ENCODE measurements at places on chromosomes 7 and 10. TPM values are rescaled to one million over a fixed set of nuclear protein-coding genes. Genes with fewer than 3 reads are reported as not detected.
A peak's percentile ranks its signal among the peaks of the same experiment; 100 is the strongest.

DNA sequence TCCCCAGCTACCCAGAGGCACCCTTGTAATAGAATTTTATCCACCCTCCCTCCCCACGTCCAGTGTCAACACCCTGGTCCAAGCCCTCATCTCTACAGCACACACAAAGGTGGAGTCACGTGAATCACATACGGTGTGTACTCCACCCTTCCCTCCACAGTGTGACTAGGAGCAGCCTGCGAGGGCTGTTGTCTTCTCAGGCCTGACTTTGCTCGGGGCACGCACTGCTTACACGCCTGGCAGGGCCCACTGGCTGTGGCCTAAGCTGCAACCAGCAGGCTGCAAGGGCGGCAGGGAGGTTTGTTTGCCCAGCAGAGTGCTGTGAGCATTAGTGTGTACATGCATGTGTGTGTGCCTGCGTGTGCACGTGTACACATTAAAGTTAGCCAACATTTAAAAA is 93.7 kb downstream of the COBL start:
- DNase-seq: no peak

GRCh38 chr7:1187127-1187526 is 27.1 kb upstream of the ZFAND2A start:
- DNase-seq: no peak

GRCh38 chr7:116258734-116259133 is 48.4 kb downstream of the TES start:
- DNase-seq: no peak

- DNase-seq: no peak
These were observed 812 bp upstream of the IDE start for GRCh38 chr10:92574548-92575261.

GRCh38 chr7:82049891-82050533 is 280.2 kb upstream of the HGF start:
- no peak for DNase-seq

GRCh38 chr10:115969591-115969990 is 303.4 kb downstream of the GFRA1 start:
- DNase-seq: no peak

DNA sequence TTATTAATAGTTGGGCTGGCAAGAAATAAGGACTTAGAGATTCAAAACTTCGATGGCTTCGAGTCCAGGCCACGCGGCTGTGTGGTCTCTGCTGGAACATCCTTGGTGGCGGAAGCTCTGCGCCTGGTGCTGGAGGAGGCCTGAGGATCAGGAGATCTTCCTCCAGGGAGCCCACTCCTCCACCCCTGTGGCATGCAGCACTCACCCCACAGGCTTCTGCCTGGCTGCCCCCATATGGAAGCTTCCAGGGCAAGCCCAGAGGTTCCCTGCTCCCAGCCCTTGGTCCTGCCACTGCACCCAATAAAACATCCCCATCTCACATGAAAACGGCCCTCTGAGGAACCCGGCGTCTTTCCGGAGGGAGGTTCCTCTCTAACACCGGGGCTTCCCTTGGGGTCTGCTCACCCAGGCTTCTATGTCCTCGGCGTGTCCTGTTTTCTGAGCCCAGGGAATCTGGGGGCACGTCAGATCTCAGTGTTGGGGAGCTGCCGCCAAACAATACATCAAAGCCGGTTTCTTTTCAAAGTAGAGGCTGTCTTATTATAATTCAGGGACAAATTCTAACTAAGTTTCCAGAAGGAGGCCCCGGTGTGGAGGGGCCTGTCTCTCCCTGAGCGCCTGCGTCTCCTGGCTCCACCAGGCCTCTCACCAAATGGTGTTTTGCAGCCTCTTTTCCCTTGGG is 32.4 kb downstream of the CALML3 start:
- no peak for DNase-seq

DNA sequence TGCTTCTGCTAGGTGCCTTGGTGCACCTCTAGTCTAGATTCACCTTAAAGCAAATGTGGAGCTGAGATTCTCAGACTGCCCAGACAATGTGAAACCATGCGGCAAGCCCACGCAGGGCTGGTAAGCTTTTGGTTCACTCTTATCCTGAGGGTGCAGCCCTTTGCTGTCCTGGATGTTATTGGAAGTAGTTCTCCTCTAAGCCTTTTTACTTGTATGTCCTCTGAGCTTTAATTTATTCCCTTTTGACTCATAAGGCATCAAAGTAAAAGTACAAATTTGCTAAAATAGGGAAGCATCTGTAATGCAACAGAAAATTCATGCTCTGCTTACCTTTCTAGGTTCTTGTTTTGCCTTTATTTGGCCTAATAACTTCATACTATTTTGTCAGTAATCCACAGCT is 186.8 kb downstream of the MACC1 start:
- no peak for DNase-seq

DNA sequence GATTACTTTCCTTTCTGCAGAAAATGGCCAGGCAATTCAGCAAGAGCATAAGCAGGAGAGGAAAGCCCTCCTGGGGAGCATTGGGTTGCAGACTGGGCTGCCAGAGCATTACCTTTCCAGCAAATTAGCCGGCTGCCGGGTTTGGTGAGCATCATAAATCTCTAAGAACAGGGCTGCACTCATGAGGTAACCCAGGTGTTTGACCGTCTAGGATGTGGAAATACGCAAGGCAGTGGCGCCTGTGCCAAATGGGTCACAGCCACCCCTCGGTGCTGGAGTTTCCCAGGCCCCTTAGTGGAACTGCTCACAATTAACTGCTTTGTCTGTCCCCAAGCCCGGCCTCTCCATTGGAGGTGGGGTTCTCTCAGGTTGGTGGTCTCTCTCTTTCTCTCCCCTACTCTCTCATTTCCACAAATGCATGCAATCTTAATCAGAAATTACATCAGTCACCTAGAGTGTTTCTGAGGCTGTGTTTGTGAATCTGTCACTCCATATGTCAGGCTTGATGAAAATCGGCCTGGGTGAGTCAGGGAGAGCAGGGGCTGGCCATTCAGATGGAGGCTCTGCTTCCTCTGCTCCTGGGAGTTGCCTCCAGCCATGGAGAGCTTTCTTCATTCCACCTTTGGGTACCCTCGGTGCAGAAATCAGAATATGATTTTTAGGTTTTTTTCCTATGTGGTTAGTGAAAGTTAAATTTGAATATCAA is 26.7 kb downstream of the PTN start:
- no peak for DNase-seq

DNA sequence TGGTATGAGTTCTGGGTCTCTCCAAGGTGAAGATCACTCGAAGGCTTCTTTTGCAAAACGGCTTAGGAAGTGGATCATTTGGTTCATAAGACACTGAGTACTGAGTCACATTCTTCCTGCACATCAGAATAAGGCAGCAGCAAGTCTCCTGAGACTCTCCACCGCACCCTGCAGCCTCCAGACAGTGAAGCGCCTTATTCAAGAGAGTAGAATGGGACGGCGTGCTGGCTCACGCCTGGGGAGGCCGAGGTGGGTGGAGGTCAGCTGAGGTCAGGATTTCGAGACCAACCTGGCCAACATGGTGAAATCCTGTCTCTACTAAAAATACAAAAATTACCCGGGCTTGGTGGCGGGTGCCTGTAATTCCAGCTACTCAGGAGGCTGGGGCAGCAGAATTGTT is 70.3 kb downstream of the C10orf143 start:
- peak; percentile 43 for DNase-seq

DNA sequence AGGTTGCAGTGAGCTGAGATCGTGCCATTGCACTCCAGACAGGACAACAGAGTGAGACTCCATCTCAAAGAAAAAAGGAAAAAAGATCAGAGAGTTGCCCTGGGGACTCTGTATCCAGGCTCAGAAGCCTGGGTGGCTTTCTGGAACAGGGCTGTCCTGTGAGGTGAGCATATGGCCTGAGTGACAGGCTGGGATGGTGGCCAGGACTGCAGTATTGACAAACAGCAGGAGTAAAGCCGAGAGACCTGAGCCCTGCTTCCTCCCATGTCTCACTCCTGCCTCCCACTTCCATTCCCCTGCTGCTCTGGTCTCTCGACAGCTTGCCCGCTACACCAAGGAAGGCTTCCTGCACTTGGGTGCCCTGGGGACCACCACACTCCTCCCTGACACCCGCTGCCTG is 578.5 kb downstream of the GALNT17 start:
- DNase-seq: no peak

DNA sequence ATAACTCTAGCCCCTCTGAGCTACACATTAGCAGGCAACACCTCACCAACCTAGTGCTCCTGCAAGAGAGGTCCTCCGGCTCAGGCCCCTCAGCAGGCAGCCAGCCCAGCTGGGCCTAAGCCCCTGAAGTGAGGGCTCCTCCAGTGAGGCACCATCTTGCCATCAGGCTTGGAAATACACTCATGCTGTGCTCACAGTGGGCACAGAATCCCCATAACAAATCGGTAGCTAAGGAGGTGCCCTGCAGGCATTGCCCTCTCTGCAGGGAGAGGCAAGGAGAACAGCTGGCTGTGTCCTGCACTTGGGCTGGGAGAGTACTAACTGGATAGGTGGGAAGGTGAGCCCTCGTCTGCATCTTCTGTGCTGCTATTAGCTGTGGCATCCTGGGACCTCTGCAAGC is 3.7 kb upstream of the C10orf71 start:
- DNase-seq: no peak

GRCh38 chr10:97830064-97830463 is 19.6 kb upstream of the GOLGA7B start:
- DNase-seq: no peak

FANK1 gene
- total RNA-seq: 1.8 TPM

DNA sequence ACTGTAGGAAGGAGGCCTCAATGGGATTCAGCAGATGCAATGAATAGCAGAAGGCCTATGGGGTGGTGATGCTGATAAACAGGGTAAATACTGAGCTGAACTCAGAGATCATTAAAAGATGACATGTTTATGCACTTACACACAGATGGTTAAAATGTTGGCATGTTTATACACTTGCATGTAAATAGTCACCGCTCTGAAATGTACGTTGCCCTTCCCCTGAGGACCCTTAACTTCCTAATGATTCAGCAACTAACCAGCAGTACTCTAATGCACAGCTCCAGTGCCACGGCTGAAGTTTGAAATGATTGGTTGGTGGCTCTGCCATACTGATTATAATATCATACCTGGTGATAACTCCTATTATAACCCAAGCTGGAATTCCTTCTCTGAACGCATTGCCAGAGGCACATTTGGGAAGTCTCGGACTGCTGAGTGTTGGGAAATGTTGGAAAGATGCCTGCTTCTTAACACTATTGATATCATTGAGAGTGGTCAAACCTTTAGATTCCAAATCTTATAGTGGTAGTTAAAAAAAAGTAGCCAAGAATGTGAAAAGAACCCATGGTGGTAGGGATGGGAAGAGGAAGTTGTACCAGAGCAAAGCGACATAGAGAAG is 3.7 kb upstream of the CAV1 start:
- DNase-seq: no peak

GRCh38 chr7:98283127-98283886 is 1.8 kb downstream of the BRI3 start:
- DNase-seq: peak; percentile 81

DNA sequence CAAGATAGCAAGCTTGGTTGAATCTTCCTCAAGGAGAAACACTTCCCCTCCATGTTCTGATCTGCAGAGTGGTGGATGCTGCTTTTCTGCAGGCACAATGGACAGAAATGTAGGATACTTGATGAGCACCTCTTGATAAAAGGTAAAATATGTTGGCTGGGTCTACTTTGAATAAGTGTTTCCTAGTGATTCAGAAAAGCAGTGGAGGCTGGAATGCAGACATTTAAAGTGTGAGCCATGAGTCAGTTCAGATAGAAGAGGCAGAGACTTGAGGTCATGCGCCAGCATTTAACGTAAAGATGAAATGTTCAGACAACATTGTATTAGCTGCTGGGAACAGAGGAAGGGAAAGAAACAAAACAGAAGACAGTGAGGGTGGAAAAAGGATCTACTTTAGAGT is 403.1 kb downstream of the ADRA2A start:
- no peak for DNase-seq

AGR3 gene
- not detected for total RNA-seq

DNA sequence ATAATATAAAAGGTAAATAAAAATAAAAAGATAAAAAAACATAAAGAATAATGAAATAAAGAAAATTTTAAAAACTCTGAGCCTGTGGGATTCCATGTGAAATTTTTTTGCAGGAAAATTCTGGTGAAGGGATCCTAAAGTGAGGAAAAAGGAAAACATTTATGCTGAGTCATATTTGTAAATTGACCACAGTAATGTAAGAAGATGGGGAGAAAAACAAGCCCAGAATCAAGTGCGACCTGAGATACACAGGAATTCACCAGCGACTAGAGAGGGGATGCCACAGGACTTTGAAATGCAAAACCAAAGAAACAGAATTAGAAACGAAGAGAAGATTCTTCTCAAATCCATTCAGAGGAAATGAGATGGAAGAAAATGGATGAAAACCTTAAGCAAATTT is 133.8 kb upstream of the PFKP start:
- DNase-seq: no peak

- DNase-seq: no peak
These were observed 164.5 kb upstream of the PRSS1 start for GRCh38 chr7:142584765-142585164.

DNA sequence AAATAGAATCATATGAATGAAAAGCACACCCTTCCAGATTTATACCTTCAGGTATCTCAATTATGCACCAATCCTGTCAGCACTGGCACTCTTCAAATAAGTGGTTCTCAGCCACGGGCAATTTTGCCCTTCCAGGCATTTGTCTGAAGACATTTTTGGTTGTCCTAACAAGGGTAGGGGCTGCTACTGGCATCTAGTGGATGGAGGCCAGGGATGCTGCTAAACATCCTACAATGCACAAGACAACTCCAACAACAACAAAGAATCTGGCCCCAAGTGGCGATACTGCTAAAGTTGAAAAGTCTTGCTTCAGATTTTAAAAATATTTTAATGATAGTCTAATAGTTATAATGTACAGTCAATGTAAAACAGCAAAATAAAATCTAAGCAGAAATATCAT is 16.1 kb downstream of the CCDC186 start:
- DNase-seq: no peak

NKX1-2 gene
- not detected for total RNA-seq

DNA sequence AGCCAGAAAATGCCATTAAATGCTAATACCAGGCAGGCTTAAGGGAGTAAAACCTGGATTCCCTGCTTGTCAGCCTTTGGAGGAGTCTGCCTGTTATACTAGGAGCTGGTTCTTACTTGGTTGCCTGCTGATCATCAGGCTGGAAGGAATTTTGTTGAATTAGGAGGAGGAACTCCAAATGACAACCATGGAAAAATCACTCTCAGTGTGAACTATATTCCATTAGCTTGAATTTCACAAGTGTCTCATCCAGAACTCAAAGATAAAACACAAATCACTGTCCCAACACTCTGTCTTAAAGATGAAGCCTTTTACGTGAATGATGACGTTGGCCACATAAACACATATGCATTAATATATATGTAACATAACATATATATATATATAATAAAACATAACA is 238.9 kb upstream of the PLXDC2 start:
- DNase-seq: no peak

- no peak for DNase-seq
These were observed 23.1 kb downstream of the PAPOLB start for GRCh38 chr7:4838626-4839334.

DNA sequence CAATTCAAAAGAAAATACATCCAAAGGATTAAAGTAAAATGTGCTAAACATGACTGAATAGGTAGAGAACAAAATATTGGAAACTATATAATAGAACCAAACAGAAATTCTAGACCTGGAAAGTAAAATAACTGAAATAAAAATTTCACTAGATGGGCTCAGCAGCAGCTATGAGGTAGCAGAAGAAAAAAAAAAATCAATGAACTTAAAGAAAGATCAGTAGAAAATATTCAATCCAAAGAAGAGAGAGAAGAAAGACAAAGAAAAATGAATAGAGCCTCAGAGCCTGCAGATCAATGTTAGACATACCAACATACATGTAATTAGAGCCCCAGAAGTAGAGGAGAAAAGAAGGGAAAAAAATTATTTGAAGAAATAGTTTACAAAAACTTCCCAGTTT is 129.6 kb upstream of the RNF32 start:
- no peak for DNase-seq

GRCh38 chr10:101934686-101935305 is 91.2 kb upstream of the KCNIP2 start:
- DNase-seq: no peak

IQUB gene
- 0.39 TPM for total RNA-seq
